ENCODE measurements at places on chromosomes 7 and 10.

- no peak for DNase-seq
Measured at GRCh38 chr7:128809363-128809762, 17.6 kb downstream of the CCDC136 start.

GRCh38 chr10:47027108-47027783, 116.0 kb downstream of the PTPN20 start:
- no peak for DNase-seq

- DNase-seq = no peak
Measured at GRCh38 chr7:139730746-139731612, 46.8 kb downstream of the HIPK2 start.

GRCh38 chr10:43220657-43221418, 46.0 kb downstream of the RASGEF1A start:
- no peak for DNase-seq

- DNase-seq = no peak
Measured at GRCh38 chr10:77357185-77357584, 280.4 kb downstream of the KCNMA1 start.

GRCh38 chr10:47038881-47039561, 127.8 kb downstream of the PTPN20 start:
- DNase-seq = no peak

- no peak for DNase-seq
Measured at GRCh38 chr10:102781921-102782557, 38.3 kb downstream of the WBP1L start.

DNA sequence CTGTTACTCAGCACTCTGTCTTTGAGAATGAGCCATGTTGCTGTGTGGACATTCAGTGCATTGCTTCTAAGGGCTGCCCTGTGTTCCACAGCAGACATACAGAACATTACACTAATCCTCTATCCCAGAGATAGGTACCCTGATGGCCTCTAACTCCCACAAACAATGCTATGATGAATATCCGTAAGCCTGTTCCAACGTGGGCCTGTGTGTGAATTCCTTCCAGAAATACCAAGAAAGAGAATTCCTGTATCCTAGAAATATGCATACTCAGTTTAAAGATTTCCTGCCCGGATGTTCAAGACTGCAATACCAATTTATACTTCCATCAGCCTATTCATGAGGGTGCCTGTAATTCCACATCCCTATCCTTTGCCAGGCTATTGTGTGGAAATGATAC, 21.3 kb upstream of the ST8SIA6 start:
- no peak for DNase-seq

DNA sequence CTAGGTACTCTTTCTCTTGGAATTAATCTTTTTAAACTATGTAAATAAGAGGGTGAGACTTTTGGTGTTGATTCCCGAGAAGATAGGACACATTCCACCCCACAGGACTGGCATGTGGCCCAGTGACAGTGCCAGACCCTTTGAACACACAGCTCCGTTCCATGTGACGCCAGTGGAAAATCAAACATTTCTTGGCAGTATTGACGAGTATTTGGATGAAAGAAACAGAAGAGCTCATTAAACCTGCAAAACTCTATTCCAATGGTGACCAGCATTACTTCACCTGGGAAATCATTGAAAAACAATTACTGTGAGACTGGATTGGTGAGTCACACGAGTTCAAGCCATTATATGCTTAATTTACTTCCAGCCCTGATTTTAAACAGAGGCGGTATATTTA, 25.8 kb downstream of the AKR1E2 start:
- DNase-seq = no peak

DNA sequence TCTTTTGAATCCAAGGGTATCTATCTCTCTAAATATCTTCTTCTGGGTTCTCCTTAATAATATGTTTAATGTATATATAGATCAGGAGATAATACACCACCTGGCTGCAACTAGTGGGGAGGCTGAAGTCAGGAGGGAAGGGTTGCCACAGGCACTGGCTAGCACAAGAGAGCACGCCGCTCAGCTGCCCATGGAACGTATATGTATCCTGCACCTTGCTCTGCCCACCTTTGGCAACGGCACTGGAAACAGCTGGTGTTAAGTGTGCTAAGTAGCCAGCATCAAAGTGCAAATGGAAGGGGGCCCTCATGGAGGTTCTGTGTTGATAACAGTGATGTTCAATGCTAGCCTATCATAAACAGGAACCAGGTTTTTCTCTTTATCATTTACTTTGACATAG, 49.8 kb upstream of the FAM133B start:
- no peak for DNase-seq

GRCh38 chr10:123864923-123865322, 26.7 kb downstream of the CPXM2 start:
- no peak for DNase-seq

- DNase-seq = no peak
Measured at GRCh38 chr10:93992400-93993030, 1.2 kb upstream of the PLCE1 start.

DNA sequence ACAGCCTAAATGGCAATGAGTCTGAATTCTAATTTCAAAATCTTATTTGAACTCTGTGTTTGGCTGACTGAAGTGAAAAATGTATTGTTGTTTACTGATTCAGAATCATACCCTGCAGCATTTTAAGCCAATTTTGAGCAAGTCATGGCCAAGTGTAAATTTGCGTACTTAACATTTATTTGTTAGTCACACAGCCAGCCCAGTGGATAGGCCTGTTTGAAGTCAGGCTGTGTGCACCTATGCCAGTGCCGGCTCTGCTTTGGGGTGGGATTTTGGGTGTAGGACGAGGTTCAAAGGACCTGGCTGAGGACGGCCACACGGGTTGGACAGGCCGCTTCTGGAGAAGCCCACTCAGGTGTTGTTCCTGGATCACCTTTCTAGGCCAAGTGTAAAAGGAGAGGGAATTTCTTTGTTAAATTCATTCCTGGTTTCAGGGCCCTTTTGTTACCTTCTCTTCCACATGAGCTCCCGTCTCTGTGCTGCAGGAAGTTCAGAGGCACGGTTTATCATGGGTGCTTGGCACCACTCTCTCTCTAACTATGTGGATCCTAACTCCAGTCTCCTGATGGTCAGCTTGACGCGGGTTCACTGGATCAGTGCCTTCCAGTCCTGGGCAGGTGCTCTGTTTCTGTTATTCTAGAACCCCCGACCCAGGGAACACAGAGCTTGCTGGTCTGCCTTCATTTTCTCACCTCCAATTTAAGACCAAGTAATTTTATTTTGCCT, 84.7 kb downstream of the CCNY start:
- DNase-seq = no peak

DNA sequence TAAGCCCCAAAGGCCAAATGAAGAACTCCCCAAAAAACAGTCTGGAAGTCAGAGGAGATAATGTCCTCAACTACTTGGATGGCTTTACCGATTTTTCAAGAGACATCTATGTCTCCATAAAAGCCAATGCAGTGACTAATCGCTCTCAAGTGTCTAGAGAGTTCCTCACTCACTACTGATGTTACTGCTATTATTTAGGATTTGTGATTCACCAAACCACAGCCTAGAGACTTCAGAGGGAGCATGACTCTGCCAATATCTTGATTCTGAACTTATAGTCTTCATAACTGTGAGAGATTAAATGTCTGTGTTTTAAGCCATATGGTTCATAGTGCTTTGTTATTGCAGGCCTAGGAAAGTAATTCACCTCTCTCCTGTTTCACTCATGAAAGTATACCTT, 160.2 kb downstream of the IPMK start:
- DNase-seq = no peak

DNA sequence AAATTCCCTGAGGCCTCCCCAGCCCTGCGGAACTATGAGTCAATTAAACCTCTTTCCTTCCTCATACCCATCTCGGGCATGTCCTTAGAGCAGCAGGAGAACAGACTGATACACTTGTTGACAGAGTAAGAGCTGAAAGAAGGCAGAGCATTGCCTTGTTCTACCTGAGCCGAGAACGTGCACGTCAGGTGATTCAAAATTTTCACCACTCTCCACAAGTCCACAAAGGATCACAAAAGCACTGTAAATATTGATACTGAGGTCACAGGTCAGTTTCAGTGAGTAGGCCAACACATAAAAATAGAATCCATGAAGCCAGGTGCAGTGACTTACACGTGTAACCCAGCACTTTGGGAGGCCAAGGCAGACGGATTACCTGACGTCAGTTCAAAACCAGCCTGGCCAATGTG, 27.8 kb downstream of the DCLRE1C start:
- DNase-seq = no peak

GRCh38 chr7:95925236-95925635, 152.9 kb downstream of the DYNC1I1 start:
- DNase-seq = no peak

GRCh38 chr10:127524908-127525665, 24.0 kb upstream of the NPS start:
- DNase-seq = no peak

- DNase-seq = no peak
Measured at GRCh38 chr7:25025218-25025671, 45.3 kb upstream of the OSBPL3 start.

- no peak for DNase-seq
Measured at GRCh38 chr7:113100121-113100603, 13.5 kb upstream of the GPR85 start.

- DNase-seq = no peak
Measured at GRCh38 chr7:131529179-131529578, 27.2 kb downstream of the PODXL start.

DNA sequence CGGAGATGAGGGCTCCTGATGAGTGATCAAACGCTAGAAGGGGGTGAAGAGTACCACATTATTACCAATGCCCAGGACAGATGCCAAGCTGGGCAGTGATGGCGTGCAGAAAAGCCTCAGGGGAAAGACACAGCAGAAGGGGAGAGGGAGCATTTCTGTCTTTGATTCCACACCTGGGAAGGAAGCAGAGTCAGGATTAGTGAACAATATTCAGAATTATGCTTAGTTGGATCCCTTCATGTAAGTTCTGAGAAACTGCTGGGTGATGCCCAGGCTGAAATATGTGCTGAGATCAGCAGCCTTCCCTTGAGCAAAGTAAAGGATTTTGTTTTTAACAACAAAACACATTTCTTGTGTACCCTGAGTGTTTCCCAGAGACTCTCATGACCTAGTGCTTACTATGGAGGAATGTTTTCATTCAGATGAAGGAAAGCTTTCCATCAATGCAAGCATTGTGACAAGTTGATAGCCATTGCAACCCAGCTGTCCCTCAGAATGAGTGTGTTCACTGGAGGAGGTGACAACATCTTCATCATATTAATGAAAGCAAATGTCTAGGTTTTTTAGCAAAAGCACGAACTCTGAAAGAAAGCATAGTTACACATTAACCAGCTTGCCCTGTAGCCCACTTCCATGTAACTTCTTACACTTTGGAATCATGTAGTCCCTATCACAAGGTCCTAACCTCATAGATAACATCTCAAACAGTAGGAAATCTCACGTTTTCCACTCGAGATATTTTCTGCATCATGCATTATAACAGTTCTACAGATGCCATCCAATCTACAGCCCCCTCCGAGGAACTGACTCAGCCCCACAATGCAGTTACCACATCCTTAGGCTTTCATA, 23.8 kb upstream of the AKR1C1 start:
- no peak for DNase-seq

DNA sequence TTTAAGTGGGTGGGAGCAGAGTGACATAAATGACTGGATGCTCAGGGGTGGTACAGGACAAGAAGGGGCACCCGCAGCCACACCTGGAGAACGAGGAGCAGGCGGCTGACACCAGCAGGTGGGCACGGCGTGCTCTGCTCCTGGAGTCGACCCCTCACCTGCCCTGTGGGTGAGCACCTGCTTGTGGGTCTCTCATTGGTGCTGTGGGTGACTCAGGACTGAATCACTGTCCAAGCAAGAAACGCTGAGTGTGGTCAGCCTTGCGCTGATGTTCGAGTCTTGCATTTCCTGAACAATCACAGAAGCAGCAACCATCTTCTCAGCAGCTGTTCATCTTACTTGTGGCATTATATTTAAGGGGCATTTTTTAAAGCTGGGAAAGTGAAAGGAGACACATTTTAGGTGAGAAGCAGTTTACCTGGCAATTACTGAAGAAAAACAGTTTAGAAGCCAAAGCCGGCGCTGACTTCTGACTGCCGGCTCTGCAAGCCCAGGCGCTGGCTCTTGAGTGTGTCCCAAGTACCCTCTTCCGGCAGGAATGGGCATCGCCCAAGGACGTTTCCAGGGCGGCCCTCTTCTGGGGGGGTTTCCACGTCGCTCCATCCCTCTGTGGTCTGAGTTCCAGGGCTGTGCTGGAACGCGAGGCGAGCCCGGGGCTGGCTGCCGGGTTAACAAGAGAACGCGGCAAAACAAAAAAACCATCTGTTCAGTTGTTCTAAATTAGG, 145.2 kb upstream of the PFKP start:
- no peak for DNase-seq

DNA sequence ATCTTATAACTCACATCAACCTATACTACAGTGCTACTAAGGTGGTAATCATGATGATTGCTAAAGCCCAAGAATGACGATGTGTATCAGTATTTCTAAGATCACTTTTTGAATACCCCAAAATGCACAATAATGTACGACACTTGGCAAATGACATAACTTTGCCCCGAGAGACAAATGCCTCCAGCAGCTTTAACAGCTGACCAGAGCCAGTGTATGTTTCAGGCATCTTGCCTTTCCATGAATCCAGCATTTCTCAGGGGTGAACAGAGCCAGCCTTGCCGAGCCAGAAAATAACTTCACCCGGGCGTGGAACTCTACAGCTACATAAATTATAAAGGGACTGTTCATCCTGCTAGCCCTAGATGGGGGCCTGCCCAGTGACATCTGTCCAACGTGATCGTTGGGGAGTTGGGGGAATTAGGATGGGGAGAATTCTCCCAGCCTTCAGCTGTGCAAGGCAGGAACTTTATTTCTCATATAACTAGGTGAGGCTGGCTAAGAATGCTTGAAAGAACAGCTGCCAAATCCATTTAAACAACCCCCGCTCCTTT, 1.8 kb downstream of the IGFBP3 start:
- DNase-seq = no peak

DNA sequence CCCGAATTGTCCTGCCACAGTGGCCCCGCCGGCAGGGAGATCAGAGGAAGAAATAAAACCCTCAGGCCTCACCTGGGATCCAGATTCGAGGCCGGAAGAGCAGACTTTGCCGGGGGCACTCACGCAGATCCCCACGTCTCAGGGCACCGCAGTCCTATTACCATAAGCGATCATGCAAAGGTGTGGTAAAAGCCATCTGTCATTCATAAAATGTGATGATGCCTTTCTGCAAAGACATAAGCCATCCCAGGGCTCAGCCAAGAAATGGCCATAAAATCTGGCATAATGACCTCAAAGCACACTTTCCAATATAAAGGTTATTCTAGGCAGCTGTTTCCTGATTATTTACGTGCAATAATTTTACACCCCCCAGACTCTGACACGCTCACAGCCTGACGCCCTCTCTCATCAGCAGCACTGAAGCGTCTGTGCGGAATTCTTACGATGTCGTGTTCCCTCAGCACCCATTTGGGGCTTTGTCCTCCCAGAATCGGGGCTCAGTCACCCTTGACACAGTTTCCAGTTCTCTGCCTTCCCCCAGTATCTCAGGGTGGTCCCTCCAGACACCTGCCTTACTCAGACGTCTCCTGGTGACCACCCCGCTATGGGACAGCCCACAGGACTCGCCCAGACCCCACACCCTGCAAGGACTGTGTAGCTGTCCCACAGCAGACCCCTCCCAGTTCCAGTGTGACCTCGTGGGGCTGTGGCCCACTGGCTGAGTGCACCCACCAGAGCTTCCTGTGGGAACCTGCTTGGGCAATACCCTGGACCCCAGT, 74.3 kb upstream of the FAM20C start:
- DNase-seq = no peak
